ENCODE measurements at places on chromosomes 16 and 17.

GRCh38 chr17:44108440-44109311, 14.8 kb downstream of the HDAC5 start:
- peak; percentile 90 for DNase-seq

DNA sequence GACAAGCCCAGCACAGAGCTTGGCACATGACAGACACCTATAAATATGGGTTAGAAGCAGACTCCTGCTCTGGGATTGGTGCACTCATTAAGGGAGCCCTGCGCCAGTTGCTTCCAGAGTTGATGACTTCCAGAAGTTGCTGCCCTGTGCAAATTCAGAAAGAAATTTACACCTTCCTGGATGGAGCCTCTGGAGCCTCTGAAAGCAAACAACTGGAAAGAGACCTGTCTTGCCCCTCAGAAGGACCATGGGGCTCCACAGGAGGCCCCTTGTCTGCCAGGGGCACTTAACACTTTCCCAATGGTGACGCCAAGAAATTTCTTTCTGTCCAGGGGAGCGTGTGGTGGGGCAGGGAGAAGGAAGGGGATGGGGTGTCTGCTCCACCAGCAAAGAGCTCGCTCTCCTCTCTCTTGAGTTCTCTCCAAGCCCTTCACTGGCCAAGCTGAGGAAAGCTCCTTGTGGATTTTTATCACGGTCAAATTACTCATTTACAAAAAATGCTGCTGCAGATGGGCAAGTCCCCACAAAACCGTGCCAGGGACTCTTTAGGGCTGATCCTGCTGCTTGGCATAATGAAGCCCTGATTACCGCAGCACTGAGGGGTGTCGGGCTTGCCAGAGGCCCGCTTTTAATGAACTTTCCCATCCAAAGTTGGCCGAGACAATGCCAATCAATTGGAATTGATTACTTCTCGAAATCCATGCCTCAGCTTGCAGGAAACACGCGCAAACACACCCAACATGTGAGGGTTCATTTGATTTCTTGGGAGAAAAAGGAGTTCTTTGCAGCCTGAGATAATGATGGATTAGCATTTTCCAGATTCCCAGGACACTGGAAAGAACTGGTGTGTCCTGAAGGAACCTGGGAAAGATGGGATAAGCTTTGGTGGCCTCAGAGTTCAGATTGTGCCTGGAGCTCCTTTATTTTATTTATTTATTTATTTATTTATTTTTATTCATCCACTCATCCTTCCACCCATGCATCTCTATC, 583.6 kb upstream of the CDH5 start:
- DNase-seq: peak; percentile 68

- DNase-seq: no peak
These were observed 15.4 kb downstream of the MRTFB start for GRCh38 chr16:14086477-14086876.

DNA sequence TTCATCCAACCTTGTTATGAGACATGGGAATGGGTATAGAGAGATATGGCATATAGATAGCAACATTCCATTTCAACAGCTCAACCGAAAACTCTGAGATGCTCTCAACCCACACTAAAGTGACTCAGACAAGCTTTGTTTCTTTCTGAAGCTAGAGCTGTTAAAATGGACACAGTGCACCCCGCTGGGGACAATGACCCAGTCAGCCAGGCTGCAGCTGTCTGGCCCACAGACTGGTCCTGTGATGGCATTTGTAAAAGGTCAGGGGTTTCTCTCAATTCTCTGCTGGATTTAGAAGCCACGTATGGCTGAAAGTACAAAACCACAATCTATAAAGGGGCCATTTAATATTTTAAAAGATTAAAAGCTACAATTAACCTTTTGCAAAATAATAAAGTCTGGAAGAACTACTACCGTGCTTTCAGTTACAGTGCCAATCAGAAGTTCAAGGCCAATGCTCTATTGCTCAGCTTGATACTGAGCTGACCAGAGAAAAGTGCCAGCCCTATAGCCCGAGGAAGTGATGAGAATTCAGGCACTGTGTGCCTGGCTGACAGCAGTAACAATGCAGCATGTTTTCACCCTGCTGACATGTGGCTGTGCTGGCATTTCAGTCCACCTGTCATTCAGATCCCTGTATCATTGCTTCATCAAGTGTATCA, 60.2 kb downstream of the TEX2 start:
- DNase-seq: no peak

DNA sequence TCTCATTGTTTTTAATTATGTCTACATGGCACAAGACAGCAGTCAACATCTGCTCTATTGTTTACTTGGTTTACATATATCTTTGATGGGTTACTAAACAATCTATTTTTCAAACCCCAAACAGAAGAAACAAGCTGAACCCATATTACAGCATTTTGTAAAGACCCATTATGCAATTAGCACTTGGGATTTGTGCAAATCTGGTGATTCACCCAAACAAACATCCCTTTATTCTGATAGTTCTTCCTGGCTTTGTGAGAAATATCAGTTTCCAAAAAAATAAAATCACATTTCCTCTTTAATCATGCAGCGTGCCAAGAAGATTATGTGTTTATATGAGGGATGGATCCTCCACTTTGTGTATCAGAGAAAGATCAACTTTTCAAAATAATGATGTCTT, 16.8 kb upstream of the RBFOX1 start:
- DNase-seq: no peak

DNA sequence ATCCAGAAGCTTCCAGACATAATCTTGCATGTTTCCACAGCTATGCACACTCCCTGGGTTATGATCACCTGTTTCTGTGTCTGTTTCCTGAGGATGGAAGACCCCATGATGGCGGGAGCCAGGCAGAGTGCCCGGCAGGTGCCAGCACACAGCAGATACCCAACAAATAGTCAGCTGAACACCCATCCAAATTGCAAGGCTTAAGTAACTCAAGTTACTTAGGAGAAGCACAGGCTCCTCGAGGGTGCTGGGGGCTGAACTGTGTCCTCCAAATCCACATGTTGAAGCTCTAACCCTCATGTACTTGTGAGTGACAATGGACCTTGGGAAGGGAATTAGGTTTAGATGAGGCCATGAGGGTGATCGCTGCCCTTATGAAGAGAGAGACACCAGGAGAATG, 79.5 kb upstream of the DOC2B start:
- no peak for DNase-seq

DNA sequence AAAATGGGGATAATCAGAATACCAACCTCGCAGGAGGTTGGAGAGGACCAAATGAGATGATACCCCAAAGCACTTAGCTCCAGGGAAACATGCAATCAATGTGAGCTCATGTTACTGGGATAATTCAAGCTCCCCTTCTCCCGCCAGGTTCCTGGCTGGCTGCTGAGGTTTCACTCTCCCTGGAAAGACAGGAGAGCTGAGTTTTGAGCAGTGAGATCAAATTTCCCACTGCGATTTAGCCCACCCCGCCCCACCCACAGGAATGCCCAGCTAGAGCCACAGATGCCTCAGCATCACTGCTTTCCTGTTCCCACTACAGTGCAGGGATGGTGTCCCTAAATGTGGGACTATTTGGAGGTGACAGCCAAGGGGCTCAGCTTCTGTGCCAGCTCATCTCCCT, 56.7 kb downstream of the ZNF423 start:
- no peak for DNase-seq

GRCh38 chr16:12771341-12771798, 32.3 kb downstream of the CPPED1 start:
- no peak for DNase-seq

- no peak for DNase-seq
These were observed 148.7 kb upstream of the HS3ST2 start for GRCh38 chr16:22665048-22665797.

DNA sequence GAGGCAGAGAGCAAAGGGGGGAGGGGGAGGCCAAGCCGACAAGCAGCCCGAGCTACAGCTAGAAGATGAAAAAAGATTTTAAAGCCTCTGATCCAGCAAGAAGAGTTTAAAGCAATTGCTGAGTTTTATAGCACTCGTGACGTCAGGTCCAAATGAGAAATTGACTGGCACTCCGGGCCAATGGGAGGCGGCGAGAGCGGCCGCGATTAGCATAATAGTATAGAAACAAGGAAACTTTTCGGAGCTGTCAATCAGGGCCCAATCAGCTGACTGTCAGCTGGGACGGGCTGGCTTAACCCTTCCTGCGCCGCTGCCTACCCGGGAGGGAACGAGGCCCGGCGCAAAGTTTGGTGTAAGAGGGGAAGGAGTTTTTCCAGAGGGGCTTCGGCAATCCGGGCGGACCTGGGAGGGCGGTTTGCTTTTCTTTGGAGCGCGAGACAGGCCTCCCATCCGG, at the start of gene MAF:
TSS of gene MAF (minus strand) at position 100 of the 454 bp plus-strand sequence. CDS start 835 bp downstream, outside the sequence.
- no peak for DNase-seq

DNA sequence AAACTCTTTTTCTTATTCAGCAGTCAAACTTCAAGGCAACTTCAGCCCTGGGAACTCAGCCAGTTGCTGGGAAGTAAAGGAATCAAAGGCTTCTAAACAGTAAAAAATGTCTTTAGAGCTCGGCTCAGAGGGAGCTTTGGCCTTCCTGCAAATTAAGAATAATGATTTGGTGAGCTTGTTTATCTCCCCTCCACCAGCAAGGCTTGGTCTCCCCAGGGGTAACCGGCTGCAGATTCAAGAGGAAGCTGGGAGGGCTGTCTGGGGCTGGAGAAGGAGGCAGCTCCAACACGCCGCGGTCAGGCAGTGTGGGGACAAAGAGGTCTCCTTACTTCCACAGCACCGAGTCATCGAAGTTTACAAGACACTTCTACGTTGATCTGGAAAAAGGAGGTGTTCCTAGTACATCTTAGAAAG, 17.7 kb upstream of the DOC2B start:
- no peak for DNase-seq

- no peak for DNase-seq
These were observed 158.8 kb upstream of the LHX1 start for GRCh38 chr17:36778448-36778847.

- DNase-seq: no peak
These were observed 71.3 kb downstream of the RTN4RL1 start for GRCh38 chr17:1953831-1954230.

- peak; percentile 49 for DNase-seq
These were observed 299.7 kb downstream of the C16orf95 start for GRCh38 chr16:87017371-87018012.

- no peak for DNase-seq
These were observed 10.9 kb downstream of the ZNF18 start for GRCh38 chr17:11986179-11986941.

DNA sequence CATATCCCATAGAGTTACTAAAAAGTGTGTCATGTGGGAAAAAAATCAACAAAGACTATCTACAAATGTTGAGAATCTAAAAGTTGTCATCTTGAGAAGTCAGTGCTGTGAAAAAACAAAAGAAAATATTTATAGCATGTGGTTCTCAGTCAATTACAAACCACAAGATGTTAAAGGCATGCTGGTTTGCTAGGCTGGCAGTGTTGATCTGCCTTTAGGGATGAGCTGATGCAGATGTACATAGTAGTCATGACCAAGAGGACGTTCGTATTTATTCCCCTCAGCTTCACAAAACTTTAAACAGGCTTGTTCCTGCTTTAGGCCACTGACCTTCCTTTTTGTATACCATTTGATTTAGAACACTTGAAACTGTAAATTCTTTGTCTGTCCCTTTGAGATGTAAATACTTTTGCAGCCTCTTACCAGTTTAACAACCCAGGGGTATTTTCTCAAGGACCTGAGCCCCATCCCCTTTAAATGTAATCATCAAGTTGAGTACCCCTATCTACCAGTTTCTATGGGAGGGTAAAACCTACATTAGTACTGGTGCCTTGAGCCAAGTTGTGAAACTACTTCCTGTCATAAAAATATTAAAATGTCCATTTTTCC, 446.6 kb downstream of the KCNJ18 start:
- DNase-seq: no peak

- DNase-seq: no peak
These were observed 22.5 kb upstream of the ARHGAP17 start for GRCh38 chr16:25037632-25038031.

DNA sequence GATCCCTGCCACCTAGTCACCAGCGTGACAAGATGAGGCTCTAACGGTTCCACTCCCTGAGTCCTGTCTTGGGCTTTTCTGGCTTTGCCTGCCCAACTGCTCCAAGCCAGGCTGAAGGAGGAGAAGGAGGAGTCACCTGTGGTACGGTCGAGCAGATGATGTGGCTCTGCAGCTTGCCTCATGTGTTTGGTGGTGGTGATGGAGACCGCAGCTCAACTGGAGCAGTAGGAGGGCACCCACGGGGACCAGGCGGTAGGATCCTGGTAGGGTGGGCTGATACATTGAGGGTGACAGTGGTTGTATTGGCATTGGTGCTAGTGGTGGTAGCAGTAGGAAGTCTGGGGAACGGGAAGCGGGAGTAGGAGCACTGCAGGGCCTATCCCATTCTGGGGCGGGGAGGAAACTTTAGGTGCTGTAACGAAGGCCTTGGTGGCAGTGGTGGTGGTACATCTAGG, 202.8 kb upstream of the WSB1 start:
- DNase-seq: no peak

GRCh38 chr16:11447836-11448235, 102.6 kb downstream of the RMI2 start:
- DNase-seq: no peak

DNA sequence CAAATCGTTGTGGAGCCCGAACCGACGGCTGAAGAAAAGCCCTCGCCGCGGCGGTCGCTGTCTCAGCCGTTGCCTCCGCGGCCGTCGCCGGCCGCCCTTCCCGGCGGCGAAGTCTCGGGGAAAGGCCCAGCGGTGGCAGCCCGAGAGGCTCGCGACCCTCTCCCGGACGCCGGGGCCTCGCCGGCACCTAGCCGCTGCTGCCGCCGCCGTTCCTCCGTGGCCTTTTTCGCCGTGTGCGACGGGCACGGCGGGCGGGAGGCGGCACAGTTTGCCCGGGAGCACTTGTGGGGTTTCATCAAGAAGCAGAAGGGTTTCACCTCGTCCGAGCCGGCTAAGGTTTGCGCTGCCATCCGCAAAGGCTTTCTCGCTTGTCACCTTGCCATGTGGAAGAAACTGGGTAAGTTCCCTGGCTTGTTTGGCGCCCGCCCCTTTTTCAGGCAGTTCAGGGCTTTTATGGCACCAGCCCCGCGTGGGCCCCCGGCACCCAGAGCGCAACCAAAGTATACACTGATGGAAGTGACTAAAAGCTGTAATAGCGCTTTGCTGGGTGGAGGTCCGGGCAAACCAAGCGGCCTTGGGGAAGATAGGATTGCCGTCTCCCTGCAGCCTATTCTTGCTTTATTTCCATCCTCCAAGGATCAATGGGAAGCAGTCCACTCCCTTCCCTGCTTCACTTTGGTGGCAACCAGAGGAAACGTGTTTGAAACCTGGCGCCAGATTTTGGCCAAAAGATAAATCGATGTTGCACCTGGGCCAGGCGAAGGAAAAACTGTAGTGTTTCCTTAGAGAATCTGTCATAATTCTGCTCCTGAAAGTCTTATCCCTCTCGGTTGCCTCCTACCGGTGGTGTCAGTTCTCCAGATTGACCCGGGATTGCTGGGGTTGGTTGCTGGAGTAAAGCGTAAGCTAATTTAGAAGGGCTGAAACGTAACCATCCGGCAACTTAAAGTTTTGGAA, 775 bp downstream of the PPM1D start:
- DNase-seq: no peak

GRCh38 chr17:29569245-29569950, 897 bp downstream of the TP53I13 start:
- no peak for DNase-seq

GRCh38 chr16:4382795-4383357, 11.2 kb downstream of the VASN start:
- DNase-seq: no peak

Measured in AG09319 (cell line).